ENCODE measurements at places on chromosomes 16 and 17.

DNA sequence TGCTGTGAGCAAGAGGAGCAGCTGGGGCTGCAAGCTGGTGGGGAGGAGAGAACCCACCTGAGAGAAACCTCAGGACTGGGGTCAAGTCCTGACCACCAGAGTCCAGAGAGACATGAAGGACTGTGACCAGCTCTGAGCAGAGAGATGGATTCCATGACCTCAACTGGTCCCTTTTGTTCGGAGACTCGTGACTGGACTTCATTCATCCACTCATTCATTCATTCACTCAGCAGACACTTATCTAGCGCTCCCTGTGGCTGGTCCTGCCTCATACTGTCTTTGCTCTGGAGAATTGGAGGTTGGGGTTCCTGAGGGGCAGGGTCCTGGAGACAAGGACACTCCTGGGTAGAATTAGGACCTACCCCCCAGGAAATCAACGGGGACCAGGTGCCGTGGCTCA, 4.0 kb downstream of the ERBB2 start:
- no peak for DNase-seq

- no peak for DNase-seq
These were observed 8.8 kb upstream of the GFAP start for GRCh38 chr17:44924107-44924544.

DNA sequence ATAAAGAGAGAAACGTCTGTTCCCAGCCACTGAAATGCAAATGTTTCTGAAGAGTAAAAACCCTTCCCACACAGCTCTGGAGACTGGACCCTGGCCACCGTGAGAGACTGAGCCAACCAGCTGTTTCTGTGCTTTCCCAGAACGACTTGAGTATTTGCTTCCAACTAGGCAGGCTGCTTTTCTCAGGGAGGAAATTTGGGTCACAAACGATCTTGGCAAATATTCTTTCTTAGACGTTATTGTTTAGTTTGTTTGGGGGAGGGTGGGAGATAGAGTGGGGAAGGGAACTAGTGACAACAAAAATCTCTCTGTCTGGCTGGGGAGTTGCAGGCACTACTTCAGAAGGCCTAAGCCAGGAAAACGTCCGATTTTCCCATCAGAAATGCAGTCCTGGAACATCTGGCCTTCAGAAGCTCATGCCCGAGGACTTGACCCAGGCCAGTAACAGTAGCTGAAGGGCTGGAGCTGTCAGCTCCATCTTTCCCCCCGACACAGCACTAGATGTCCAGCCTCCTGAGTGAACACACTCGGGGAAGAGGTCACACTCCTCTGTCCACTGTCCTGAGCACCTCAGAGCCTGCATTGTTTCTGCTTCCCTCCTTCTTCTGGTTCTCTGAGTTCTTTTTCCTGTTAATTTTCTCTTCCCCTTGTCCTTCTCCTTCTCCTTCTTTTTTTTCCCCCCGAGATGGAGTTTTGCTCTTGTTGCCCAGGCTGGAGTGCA, 4.0 kb downstream of the CCDC92B start:
- DNase-seq, result no peak

- DNase-seq, result no peak
These were observed 1.3 kb downstream of the ENGASE start for GRCh38 chr17:79075861-79076406.

GRCh38 chr17:82960419-82961271, 118.8 kb upstream of the METRNL start:
- DNase-seq, result no peak

GRCh38 chr16:21097151-21097550, 53.5 kb downstream of the DNAH3 start:
- DNase-seq, result no peak

DNA sequence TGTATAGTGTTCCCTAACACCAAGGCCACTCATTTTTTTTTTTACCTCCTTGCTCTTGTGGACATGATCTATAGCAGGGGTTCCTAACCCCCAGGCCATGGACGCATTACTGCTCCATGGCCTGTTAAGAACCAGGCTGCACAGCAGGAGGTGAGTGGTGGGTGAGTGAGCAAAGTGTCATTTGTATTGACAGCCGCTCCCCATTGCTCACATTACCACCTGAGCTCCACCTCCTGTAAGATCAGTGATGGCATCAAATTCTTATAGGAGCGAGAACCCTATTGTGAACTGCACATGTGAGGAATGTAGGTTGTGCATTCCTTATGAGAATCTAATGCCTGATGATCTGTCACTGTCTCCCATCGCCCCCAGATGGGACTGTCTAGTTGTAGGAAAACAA, 342.0 kb downstream of the SOX9 start:
- DNase-seq, result no peak

GRCh38 chr17:69065113-69065512, 4.4 kb upstream of the ABCA9 start:
- DNase-seq, result no peak

GRCh38 chr16:3188925-3189825, 1.2 kb downstream of the OR1F1 start:
- no peak for DNase-seq

- no peak for DNase-seq
These were observed 90.7 kb downstream of the TIMM22 start for GRCh38 chr17:1087381-1088241.

DNA sequence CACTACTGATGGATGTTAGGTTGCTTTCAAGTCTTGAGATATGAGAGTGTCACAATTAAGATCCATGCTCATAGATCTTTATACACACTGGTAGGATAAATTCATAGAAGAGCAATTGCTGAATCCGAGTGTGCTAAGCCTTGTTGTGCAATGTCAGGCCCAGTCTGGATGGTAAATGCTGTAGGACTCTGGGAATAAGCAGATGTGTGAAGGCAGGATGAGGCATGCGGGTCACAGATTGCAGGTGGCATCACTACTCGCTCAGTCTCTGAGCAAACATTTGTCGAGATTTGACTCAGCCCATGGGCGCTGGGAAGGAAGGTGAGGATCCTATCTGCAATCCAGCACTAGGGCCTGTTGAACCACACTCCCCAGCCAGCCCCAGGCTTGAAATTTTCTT, 40.7 kb downstream of the TMEM186 start:
- no peak for DNase-seq

All from GM12878 (cell line).